ENCODE measurements at places on chromosomes 11 and 22.
A peak's percentile ranks its signal among the peaks of the same experiment; 100 is the strongest.

DNA sequence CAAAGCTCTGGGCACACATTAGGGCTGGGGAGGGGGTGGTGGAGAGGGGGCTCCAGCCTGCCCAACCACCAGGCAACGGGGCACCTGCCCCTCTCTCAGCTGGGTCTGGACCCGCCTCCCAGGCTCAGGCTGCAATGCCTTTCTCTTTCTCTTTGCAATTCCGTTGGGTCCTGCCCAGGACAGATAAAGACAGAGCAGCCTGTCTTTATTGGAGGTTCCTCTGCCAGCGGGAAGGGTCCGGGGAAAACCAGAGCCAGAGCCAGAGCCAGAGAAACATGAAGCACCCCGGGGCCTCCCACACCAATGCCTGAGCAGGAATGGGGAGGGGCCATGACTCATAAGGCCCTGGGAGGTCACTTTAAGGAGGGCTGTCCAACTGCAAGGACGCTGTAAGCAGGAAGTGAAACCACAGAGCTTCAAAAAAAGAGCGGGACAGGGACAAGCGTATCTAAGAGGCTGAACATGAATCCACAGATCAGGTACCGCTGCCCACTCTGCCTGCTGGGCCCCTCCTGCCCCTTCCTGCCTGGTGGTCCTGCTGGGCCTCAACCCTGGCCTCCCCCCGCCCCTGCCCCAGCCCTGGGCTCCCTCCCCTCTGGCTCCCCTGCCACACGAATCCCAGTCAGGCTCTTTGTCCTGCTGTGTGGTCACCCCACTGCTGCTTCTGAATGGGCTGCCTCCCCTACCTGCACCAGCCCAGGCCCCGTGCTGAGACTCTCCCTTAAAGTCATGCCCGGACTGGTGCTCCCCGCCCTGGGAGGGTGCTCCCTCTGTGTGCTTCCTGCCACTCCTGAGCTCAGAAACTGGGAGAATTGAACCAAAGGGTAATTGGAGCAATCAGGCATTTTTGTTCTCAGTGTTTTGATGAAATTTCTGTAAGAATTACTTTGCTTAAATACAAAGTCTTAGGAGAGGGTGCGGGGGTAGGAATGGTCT is at the start of gene APOBEC3B:
APOBEC3B (plus strand) TSS at position 356 of the 936 bp plus-strand sequence; CDS start at position 463, 107 bp downstream.
- DNase-seq: peak; percentile 87

DNA sequence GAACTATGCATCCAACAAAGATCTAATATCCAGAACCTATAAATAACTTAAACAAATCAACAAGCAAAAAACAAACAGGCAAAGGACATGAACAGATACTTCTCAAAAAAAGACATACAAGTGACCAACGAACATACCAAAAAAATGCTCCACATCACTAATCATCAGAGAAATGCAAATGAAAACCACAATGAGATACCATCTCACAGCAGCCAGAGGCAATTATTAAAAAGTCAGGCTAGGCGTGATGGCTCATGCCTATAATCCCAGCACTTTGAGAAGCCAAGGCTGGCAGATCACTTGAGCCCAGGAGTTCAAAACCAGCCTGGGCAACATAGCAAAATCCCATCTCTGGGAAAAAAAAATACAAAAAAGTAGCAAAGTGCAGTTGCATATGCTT is 10.7 kb downstream of the SAA4 start:
- no peak for DNase-seq

DNA sequence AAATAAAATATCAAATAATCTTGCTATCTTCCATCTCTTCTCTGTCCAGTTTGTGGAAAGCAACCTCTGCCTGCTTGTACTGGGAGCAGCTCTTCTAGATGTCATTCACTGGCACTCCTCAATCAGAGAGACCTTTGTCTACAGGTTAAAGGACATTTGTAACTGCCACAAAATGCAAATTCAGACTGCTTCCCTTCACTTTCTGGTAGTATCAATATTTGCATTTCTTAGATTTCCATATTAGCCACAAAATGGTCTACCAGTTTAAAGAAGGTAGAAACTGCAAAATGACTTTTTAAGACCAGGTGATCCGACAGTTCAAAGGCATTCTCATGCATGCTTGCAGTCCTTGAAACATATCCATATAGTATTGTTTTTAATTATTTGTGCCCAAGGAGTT is 51.7 kb upstream of the RCN1 start:
- no peak for DNase-seq

DNA sequence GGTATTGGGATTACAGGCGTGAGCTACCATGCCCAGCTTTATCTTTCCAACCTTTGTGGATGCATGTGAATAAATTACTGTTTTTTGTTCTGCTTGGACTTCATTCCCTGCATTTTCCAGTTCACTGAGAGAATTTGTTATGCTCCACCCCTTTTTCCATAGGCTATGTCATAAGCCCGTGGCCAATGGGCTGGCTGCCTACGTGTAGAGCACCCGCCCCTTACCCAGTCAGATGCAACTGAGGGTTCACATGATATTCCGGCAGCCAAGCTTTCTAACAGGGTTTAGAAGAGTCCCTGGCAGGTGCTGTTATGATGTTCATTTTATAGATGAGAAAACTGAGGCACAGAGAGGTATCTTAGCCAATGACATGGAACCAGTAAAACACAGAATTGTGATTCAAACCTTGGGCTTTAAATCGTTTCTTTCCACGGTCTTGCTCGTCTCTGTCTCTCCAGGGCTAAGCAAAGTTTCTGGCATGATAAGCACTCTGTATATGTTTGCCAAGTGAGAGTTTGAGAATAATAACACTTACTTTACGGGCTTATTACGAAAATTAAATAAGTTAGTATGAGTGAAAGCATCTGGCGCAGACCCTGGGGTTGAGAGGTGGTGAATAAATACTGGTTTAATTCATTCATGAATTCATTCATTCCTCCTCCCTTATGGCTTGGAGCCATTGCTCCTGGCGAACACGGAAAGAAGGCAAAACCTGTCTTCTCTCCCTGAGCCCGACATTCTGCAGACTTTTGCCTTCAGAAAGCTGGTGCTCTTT is 42.4 kb upstream of the RASD2 start:
- DNase-seq: no peak

- DNase-seq: peak; percentile 44
Observed at GRCh38 chr11:73950869-73951710, at the start of gene DNAJB13. Gene DNAJB13 (plus strand): TSS chr11:73951026. CDS start chr11:73951070, 44 bp downstream.

DNA sequence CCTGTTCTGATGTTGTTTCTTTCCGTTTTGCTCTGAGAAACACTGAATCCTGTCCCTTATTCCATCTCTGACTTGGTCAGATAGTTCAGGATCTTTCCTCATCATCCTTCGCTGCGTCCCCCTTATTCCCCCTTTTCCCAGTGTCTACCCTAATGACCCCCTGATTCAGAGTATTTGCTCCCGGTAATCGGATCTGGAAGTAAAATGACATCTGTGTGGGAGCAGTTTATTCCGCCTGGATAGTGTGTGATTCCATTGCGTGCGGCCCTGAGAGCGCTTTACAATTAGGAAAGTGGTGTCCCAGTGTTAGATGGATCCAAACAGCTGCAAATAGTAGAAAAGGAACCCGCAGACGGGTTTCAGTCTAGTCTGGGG is 606 bp downstream of the DRG1 start:
- peak; percentile 36 for DNase-seq

- no peak for DNase-seq
Observed at GRCh38 chr11:130871616-130872015, 44.7 kb downstream of the SNX19 start.

DNA sequence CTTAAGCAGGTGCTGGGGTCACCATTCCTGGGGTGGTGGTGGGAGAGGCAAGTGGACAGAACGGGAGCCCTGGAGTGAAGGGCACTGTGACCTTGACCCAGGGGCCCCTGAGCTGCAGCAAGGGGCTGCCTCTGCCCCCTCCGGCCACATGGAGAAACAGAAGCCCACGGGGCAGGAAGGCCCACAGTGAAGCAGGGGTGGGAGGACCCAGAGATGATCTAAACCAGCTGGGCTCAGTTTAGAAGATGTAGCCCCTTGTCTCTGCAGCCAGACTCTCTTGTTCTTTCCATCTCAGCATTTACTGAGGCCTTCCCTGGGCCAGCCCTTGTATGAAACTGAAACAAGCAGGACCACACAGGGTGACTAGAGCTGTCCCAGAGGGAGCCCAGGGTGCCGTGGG is 30.5 kb downstream of the WNT11 start:
- no peak for DNase-seq

GRCh38 chr22:38270091-38270992 is 2.5 kb downstream of the TMEM184B start:
- DNase-seq: no peak

DNA sequence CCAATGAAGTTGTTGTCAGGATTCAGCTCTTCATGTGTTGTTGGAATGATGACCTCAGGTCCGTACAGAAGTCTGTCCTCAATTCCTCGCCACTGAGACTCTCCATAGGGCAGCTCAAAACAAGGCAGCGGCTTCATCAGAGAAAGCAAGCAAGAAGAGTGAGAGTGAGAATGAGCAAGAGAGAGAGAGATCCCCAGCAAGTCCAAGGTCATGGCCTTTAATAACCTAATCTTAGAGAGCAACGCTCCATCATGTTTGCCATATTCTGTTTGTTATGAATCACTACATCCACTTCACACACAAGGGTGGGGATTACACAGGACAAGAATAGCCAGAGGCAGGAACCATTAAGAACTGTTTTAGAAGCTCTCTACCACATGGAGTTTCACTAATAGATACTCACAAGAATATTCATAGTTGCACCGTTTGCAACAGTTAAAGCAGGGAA is 23.3 kb upstream of the MMP7 start:
- DNase-seq: no peak

GRCh38 chr22:25546751-25547150 is 17.7 kb upstream of the GRK3 start:
- peak; percentile 27 for DNase-seq

DNA sequence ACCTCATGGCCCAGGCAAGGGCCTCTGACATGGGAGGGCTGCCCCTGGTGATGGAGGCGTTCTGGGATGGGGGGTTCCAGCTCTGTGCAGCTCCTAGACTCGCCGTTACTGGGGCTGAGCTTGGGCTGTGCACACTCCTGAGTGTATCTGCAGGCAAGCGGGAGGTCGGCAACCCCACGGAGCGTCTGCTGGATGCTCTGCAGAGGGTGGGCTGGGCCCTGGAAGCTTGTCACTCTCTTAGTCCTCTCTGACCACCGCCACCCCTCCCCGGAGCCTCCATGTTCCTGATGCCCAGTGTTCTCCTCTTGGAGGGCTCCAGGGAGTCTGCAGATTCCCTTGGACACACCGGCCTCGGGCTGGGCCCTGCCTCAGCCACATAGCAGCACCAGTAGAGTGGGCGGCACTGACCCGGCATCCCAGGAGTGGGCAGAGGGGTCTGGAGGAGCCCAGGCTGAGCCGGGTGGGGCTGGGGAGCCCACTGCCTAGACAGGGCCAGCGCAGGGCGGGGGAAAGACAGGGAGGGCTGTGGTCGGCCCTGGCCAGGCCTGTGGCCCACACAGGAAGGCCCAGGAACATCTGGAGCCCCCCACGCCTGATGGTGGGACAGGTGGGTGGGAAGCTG is 20.6 kb upstream of the MUC5B start:
- no peak for DNase-seq

GRCh38 chr11:84290647-84291046 is 1004.5 kb upstream of the CCDC90B start:
- peak; percentile 55 for DNase-seq

GRCh38 chr11:133904818-133905515 is 51.8 kb downstream of the IGSF9B start:
- no peak for DNase-seq

GRCh38 chr11:88427719-88428118 is 90.2 kb upstream of the CTSC start:
- DNase-seq: no peak

DNA sequence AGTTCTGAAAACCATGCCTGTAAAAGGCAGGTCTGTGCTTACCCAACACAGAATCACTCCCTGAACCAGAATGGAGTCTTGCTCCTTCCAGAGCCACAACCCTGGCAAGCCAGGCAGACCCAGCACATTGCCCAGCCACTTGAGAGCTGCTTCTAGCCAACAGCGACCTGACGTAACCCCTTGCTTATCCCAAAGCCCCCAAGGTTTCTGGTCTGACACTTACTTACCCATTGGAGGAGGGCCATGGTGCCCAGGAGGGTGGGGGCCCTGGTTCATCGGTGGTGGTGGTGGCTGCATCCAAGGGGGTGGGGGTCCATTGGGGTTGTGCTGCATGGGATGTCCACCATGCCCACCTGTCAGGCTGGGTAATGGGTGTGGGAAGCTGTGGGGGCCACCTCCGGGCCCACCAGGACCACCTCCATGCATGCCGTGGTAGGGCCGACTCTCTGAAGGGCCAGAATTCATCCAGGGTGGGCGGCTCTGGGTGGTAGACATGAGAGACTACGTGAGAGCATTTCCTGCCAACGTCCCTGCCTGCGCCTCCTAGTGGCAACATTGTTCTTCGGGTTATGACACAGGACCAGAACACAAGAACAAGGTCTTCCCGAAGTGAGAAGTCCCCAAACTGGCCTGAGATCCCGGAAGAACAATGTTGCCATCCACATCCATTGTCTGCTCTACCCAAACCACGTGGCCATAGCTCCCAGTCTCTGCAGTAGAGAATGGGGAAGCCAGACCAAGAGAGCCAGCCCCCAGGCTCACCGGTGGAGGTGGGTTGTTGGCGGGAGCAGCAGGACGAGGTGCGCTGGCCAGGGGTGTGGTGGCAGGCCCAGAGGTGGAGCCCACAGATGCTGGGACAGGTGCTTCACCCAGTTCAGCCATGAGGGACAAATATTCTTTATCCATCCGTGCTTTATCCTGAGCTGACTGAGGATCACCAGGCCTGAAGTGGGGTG is 7.8 kb upstream of the PYGM start:
- DNase-seq: peak; percentile 70

- no peak for DNase-seq
Observed at GRCh38 chr11:77441426-77441825, 32.5 kb downstream of the PAK1 start.

DNA sequence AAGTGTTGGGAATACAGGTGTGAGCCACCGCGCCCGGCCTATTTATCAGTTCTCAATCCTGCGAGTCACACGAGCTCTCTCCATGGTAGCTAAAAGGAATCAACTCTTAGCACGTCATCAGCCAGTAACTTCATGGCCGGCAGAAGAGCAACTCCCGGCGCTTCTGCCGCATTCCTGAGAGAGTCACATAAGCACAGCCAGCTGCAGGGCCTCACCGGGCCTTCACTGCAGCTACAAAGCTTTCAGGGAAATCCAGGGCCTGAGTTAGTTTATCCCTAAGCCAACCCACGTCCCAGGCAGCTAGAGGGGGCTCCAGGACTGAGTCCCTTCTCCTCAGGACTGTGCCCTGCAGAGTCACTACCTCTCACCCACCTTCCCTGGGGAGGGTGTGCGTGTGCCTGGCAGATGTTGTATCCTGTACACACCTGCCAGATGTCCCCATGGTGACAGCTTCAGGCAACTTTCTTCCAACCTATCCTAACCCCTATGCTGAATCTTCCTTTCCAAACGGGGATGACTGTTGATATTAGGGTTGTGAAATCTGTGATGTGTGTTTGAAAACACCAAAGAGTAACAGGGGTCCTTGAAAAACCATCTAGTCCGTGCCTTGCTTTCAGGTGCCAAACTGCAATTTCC is 45.9 kb upstream of the ARFGAP3 start:
- DNase-seq: peak; percentile 15

- DNase-seq: no peak
Observed at GRCh38 chr11:60118338-60118737, 29.9 kb downstream of the MS4A2 start.

GRCh38 chr11:24637520-24637919 is 140.7 kb downstream of the LUZP2 start:
- DNase-seq: no peak

GRCh38 chr11:125306476-125306875 is 141.9 kb downstream of the PKNOX2 start:
- no peak for DNase-seq
